ENCODE measurements at places on chromosomes 1 and 21.

DNA sequence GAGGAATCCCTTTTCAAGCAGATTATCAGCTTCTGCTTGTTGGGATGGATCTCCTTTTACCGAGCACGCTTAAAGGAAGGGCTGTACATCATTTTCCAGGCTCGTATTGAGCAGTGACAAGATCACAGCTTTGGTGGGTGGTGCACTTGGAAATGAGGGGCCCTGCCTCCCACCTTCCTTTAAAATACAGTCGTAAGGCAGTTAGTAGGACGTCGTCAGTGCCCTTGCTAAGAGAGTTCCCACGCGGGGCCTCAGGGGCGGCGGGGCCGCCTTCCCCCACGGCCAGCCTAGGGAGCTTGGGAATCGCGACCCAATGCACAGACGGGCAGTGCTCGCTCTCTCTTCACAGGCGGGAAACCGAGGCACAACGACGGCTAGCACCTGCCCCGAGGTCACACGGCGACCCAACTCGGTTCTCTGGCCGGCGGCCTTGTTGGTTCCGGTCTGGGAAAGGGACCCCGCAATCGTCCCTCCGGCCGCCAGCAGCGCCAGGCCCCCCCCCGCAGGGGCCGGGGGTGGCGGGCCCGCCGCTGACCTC is 58.6 kb downstream of the H3-3A start:
- no peak for DNase-seq

GRCh38 chr21:44959376-44960091 is 19.7 kb downstream of the SLX9 start:
- no peak for DNase-seq

GRCh38 chr1:18414872-18415447 is 65.8 kb upstream of the KLHDC7A start:
- DNase-seq = no peak

- DNase-seq = no peak
Measured at GRCh38 chr1:40974945-40975344, 4.6 kb upstream of the CTPS1 start.

GRCh38 chr1:220347654-220348175 is 75.5 kb upstream of the RAB3GAP2 start:
- no peak for DNase-seq

- DNase-seq = no peak
Measured at GRCh38 chr1:27562534-27563340, 41.2 kb downstream of the AHDC1 start.

- DNase-seq = no peak
Measured at GRCh38 chr1:60920561-60920960, 161.8 kb upstream of the NFIA start.

DNA sequence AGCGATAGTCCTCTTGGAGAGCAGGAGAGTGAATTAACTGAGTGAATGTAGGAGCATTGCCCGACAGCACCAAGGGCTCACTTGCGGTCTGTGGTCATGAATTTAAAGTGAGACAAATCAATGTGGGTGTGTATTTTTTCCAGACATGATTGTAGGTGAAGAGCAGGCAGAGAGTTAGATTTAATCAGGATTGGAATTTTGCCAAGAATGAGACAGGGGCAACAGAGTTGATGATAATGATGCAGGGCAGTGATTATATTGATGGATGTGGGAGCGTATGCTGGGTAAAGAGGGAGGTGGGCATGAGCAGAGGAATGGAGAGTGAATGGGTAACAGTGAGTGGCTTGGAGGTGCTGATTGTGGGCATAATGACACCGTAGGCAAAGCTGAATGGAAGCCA is 20.0 kb upstream of the SYT6 start:
- DNase-seq = no peak

DNA sequence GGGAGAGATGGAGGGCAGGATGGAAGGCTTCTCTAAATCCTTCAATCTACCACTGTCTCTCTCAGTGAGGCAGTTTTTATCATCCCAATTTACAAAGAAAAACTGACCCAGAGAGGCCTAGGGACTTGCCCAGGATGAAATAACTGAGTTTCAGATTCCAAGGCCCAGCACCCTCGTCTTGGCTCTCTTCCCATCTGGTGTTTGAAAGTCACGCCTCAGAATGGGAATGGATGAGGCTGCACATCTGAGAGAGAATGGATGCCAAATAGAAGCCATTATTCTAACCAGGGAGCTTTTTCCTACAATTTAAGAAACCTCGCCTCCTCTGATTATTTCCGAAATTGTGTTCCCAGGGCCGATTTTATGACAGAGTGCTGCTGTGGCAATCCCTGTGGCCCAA is 10.6 kb upstream of the KCNN3 start:
- DNase-seq = no peak

DNA sequence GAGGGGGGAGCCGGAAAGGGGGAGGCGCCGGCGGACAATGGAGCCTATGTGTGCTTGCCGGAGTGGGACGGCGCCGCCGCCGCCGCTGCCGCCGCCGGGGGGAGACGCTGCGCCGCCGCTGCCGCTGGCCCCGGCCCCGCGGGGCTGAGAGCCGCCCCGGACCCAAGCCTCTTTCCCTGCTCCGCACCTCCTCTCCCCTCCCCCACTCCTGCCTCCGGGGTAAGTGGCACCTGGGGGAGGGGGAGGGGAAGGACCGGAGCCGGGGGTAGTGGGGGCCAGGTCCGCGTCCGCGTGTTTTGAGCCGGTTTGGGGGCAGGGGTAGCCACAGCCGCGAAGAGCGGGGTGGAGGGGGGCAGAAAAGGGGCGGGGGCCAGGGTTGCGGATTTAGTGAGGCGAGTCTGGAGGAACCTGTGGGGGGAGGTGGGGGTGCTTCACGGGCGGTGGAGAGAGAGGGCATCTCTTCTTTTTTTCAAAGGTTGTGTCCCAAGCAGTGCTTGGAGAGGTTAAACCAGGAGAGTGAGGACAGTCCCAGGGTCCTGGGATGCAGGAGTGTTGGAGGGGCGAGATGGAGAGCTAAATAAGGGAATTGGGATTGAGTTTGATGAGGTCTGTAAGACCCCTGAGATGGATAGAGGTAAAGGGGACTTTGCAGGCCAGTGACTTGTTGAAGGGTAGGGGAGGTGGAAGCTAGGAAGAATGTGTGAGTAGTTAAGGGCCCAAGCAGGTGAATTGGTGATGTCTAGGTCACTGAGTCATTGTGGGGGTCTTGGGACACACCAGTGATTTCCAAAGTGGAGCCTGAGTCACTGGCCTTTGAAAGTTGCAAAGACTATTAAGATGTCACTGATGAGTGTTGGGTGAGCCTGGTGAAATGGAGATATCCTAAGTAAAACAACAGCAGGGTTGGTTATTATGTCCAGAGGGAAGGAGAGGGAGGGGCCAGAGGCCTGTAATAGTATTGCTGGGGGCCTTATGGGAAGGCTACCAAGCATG is 59.1 kb downstream of the BCL9 start:
- no peak for DNase-seq

- DNase-seq = no peak
Measured at GRCh38 chr1:155499953-155500639, 62.5 kb downstream of the ASH1L start.

DNA sequence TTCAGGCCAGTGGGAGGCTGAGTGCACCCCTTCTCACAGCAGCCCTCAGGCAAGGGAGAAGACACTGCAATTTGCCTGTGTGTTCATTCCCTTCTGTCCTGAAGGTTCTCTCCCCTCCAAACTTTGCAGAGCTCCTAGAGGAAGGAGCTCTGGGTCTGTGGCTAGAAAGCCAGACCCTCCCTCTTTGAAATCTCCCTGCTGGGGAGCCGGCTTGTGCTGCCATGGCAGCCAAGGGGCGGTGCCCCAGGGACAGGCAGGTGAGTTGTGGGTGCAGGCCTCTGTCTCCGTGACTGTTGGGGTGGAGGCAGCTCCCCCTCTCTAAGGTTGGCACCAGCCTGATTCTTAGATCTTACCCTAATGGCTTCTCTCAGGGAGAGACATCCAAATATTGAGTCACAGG is 53.0 kb downstream of the OLFML2B start:
- DNase-seq = no peak

- DNase-seq = no peak
Measured at GRCh38 chr1:36622741-36623648, 140.3 kb upstream of the CSF3R start.

DNA sequence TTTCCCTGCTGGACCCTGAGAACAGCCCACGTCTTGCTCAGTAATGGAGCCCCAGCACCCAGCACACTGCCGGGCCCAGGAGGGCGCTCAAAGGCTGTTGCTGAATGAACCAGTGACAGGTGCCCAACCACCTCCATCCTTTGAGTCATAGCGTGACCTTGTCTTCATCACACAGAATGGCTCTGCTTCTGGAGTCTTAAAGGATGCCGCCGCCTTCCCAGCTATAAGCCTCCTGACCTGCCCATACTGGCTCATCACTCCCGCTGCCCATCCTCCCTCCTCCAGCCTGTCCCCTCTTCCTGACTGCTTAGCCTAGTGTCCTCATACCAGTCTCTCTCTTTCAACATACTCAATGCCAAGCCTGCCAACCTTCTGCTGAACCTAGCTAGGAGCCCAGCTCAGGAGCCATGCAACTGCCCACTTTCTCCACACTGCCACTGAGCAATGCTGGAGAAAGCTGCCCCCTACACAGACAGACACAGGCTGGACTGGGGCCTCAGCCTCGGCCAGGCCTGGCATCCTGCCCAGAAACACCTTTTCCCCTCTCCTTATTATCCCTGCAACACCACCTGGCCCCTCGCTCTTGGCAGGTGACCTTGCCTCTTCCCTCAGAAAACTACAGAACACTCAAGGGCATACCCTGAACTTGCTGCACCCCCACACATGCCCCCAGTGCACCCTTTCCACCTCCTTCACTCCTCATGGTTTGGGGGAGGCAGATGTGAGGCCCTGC is 14.1 kb downstream of the TTC39A start:
- DNase-seq = no peak

GRCh38 chr1:55250399-55251075 is 35.4 kb upstream of the USP24 start:
- DNase-seq = no peak

DNA sequence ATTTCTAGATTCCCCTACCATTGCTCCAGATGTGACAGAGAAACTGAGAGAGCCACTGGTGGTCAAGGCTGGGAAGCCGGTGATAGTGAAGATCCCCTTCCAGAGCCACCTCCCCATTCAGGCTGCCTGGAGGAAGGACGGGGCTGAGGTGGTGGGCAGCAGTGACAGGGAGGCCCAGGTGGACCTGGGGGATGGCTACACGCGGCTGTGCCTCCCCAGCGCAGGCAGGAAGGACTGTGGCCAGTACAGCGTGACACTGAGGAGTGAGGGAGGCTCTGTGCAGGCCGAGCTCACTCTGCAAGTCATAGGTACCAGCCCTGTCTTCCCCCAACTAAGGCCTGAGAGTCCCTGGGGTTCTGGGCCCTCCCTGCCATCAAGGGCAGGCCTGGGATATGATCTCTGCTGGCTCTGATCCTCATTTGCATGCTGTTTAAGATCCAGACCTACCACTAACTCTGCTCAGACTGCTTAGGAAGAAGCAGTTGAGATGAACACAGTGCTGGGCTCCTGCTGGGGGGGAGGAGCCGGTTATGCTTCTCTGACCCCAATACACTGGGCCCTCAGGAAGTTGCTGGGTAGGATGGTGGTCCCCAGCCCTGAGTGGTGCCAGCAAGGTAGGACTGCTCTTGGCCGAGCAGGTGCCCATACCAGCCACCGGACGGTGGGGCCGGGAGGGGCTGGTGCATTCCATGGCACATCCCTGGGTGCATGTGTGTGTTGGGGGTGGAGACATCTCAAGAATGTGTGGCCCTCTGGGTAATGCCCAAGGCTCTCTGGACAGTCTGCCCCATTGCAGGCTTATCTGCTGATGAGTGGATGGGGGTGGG is 25.1 kb downstream of the IGFN1 start:
- DNase-seq = no peak

GRCh38 chr1:201999625-202000238 is 10.7 kb upstream of the ELF3 start:
- no peak for DNase-seq

DNA sequence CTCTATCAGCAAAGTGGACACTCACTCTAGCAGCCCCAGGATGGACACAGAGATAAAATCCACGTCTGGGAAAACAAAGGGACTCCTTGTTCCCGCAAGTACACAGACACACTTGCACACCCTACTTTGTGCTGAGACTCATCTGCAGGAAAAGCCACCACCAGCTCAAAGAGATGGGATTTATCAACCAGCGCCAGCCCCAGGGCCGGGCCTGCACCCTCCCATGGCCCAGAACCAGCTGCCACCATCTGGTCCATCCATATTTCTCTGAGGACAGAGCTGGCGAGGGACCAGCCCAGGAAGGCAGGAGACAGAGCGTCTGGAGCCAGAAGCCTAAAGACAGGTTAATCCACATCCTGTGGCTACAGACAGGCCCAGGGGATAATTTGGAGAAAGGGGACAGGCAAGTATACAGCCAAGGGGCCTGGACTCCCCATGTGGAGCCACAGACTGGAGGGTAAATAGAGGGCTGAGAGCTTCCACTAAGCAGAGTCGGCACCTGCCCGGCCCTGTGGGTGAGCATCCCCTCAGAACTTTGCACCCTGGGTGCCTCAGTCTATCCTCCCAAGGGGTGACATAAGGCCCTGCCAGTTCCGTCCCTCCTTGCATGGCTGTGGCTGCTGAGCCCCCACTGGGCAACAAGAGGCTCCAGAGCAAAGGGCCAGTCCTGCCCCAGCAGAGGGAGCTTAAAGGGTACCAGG is 233.9 kb downstream of the PTPRU start:
- DNase-seq = no peak

DNA sequence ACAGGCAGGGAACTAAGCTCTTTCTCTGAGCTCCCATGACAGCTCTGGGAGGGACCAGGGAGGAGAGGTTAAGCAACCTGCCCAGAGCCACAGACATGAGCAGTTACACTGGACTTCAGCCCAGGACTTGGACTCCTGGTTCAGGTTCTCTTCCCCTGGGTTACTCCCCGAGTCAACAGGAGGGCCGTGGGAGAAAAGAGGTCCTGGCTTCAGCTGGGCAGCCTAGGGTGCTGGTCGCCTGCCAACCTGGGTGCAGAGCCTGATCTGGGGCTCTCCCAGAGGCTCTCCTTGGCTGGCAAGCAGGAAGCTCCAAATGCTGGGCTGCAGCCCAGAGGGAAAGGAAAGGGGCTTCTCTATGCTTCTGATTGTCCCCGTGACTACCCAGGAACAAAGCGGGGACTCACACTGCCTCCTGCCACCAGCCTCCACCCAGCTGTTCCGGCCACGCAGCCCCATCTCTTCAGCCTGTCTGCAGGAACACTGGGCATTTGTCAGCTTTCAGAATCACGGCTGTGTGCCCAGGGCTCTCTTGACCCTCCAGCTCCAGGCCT is 141.8 kb downstream of the HIVEP3 start:
- DNase-seq = no peak

DNA sequence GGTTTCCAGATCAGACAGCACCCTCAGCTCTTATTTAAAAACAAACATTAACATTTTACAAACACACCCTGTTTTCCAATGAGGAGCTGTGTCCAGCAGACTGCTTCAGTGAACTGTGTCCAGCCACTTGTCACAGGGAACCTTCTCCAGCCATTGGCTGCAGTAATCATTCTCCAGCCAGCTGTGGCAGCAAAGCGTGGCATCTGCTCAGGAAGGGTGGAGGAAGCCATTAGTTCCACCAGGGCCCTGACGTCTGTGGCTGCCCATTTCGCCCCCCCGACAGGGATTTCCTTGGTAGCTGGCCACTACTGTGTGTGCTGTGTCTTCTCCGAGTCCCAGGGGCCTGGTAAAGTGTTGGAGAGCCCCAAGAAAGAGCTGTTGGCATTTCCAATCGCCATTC is 62.9 kb upstream of the SELENON start:
- no peak for DNase-seq

DNA sequence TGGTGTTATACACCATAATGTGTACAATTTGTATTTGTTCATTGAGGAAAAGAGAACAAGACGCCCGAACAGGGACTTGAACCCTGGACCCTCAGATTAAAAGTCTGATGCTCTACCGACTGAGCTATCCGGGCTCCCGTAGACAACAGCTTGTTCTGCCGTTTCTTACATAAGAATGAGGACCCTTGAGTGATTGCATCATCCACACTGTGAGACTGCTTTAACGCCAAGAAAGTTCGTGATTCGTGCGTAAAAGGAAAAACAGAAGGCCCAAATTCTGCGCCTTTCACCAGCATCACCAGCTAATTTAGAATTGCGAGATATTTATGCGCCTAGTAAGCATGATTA is 9.3 kb upstream of the MDM4 start:
- peak; percentile 97 for DNase-seq

Data from vagina (tissue), 2 donors.